HEK293T (cell line): ENCODE measurements at places on chromosomes 16 and 17.
A peak's percentile ranks its signal among the peaks of the same experiment; 100 is the strongest.

DNA sequence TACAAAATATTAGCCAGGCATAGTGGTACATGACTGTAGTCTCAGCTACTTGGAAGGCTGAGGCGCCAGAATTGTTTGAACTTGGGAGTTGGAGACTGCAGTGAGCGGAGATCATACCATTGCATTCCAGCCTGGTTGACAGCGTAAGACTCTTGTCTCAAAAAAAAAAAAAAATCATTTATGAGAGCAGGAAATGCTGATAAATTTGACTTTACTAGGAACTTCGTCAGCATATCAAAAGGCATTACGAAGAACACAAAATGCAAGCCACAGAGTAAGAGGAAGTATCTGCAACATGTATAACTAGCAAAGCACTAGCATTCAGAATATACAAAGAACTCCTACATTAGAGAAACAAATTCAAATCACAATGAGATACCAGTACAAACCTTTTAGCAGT lies 279.3 kb downstream of the ZFHX3 start:
- no peak for DNase-seq

DNA sequence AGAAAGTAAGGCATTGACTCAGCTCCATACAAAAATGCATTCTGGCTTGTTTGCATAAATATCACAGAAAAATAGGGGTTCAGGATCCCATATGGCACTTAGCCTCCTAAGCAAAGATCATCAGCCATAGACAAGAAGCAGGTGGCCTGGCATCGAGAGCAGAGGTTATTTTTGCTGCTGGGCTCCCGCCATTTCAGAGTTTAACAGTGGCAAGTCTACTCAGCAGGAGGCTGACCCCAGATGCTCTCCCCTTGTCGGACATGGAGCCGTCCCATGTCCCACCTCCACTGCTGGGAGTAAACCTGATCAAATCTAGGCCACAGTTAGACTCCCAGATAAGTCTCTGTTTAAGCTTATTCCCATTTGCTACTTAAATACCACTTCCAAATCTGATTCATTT lies 269.1 kb downstream of the FTO start:
- no peak for DNase-seq

DNA sequence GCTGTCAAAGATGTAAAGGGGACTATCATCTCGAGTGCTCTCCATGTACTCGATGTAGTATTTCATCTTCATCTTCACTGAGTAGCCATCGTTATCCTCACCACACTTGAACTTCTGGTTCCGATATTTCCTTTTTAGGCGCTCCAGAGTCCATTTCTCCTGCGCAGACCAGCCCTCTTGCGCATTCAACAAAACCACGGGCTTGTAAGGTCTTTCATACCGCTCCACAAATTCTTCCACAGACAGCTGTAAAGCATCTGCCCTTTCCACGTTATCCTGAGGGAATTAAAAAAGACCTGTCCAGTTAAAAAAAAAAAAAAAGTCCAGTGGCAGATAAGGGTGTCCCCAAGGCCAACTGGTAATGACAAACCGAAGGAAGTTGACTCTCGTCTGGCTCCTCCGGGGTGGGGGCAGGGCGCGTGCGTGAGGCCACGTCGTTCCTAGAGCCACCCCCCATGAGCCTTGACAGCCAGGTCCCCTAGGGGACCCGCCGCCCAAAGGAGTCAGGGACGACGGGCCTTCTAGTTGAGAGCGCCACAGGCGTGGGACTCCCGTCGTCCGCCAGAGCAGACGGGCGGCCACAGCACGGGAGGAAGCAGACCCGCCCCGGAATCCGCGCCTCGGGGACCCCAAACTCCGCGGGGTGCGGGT lies 701 bp downstream of the JMJD6 start:
- DNase-seq: peak; percentile 58

DNA sequence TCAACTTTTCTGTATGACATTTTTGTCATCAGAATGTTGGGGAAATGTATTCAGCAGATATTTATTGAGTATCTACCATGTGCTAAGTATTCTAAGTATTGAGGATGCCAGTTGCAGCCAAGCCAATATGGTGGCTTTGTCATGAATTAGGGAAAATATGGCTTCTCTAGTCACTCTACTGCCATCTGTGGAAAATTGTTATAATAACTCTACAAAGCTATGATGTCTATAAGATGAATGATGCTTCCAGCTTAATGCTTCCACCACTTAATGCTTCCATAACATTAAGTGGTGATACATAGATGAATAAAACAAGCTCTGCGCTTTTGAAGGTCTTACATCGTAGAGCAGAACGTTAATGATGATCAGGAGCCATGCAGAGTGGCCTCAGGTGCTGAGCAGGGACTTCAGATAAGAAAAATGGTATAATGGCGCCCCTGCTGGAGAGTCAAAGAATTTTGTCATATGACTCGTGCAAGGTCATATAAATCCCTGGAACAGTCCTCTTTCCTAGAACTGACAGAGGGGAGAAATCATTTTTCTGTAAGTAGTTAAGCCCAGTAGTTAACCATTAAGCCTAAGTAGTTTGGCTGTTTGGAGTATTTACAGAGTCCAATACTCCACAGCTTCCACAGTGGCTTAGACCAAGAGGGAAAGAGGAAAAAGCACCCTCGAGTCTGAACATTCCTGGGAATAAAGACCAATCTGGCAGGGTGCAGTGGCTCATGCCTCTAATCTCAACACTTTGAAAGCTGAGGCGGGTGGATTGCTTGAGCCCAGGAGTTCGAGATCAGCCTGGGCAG lies 2.7 kb upstream of the TMIGD1 start:
- peak; percentile 49 for DNase-seq

- DNase-seq: no peak
Observed at GRCh38 chr17:6048486-6048885, 21.7 kb upstream of the WSCD1 start.

DNA sequence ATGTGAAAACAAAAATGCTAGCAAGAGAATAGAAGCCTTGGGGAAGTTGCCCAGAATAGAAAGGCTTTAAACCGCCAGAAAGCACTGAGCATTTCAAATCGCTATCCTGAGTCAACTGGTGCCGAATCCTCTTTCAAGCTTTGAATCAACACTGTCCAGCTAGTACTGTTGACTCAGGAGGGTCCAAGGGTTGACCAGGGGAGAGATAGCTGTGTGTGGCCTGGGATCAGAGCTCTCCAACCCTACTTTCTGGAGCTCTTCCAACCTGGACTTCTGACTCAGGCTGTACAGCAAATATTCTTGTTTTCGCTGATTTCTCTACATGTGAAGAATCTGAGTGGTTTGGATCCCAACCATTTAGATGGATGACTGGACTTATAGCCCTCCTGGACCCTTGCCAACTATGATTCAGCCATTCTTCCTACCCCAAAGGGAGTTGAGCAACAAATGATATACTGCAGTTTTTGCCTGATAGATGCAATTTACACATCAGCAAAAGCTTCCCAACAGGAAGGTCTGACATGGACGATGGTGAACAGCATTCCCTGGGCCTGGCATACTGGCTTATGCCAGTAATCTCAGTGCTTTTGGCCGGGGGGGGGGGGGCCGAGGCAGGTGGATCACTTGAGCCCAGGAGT lies 154.0 kb upstream of the SDK2 start:
- no peak for DNase-seq
